Inflammatory macrophage (primary cell): ENCODE measurements at places on chromosomes 11 and 22.

DNA sequence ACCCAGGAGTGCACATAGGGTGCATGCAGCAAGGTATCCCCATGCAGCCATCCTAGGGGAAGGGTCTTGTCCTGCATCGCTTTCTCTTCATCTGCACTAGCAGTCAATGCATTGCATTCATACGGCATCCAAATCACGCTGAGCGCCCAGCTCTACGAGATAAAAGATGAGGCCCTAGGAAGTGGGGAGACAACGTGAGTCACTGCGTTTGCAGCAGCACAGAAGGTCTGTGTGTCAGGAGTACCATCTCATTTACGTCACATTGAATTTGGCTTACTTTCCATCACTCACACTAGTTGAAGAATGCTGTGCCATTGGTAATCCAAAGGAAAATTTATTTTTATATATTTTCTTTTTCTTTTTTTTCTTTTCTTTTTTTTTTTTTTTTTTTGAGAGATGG is 2.5 kb upstream of the ST14 start:
- peak; percentile 34 for DNase-seq

DNA sequence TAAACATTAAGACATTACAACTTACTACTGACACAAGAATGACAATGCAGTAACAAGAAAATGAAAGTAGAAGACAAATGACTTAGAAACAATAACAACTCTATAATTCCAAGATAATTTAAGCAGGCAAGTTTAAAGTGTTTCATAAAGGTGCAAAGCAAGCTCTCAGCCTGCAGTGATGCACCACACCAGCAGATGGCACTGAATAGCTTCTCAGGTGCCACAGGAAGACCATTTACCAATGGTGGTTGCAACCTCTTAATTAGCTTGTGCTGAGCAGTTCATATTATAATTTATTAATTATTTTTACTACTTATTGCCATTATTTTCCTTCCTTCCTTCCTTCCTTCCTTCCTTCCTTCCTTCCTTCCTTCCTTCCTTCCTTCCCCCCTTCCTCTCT is 60.6 kb downstream of the NXPE2 start:
- DNase-seq: peak; percentile 23

DNA sequence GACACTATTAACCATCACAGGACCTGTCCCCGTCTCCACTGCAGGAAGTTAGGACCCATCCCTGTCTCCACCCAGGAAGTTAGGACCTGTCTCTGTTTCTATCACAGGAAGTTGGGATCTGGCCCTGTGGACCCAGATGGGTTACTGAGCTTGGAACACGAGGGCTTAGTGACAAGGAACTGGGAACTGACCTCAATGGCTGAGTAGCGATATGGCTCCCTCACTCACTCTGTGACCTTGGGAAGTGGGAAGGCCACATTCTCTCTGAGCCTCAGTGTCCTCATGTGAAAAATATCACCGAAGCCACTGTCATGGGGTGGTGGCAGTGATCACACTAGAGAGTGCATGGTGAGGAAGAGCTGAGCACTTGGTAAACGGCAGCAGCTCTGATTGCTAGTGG is 59.4 kb downstream of the FBLN1 start:
- DNase-seq: no peak

GRCh38 chr11:76615950-76616349 is 54.6 kb downstream of the LRRC32 start:
- no peak for DNase-seq

DNA sequence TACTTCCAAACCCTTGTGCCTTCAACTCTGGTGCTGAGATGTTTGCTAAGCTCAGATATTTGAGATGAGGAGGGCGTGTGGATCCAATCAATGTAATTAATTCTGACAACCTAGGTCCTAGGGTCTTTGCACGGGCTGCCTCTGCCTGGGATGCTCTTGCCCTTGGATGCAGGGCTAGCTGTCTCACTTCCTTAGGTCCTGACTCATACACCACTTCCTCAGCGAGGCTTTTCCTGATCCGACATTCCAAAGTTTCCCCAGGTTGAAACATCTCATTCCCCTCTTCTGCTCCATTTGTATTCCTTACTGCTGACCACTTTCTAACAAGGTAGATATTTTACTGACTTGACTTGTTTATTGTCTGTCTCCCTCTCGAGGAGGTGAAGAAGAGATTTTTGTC is 43.0 kb upstream of the NTM start:
- no peak for DNase-seq

- no peak for DNase-seq
Observed at GRCh38 chr11:79253280-79253679, 187.6 kb downstream of the TENM4 start.

DNA sequence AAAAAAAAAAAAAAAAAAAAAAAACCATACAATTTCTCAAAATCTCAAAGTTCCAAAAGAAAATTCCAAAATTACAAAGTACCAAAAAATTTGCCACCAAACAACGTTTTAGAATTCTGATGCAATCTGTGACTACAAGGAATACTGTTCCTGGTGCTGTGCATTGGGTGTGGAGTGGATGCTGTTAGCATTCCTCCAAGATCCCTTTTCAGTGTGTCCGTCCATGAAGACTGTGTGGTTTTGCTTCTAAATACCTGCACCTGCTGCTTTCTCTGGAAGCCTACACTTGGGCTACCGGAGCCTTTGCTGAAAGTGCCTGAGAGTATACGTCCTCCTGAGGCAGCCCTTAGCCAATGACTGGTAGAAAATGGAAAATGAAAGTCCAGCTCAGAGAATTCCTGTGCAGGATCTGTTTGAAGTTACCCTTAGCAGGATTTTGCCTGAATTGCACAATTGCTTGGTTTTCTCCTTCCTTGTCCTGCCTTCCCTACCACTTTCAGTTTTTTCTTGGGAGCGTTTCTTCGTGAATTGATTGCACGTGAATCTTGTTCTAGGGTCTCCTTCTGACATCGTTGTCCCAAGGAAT is 140.8 kb downstream of the TRPC6 start:
- DNase-seq: no peak

GRCh38 chr22:50190941-50191741 is 5.4 kb downstream of the TRABD start:
- DNase-seq: peak; percentile 93

DNA sequence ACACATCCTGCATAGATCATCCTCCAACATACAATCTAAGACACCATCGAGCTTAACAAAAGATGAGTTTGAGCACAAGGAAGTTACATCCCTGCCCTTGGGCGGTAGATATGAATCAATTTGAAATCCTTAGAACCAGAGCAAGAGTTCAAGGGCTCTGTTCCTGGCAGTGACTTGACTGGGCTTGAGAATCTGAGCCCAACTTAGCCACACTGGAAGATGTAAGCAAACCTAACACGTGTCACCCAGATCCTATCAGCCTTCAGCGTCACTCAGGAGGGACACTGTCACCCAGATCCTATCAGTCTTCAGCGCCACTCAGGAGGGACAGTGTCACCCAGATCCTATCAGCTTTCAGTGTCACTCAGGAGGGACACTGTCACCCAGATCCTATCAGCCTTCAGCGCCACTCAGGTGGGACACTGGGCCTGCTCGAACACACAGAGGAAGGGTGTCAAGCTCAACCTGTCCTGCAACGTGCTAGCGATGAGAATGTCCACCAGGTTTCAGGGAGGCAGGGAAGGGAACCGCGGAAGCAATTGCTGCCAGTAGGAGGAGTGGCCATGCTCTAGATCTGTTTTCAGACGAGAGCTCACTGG is 32.8 kb upstream of the CTSD start:
- DNase-seq: no peak

DNA sequence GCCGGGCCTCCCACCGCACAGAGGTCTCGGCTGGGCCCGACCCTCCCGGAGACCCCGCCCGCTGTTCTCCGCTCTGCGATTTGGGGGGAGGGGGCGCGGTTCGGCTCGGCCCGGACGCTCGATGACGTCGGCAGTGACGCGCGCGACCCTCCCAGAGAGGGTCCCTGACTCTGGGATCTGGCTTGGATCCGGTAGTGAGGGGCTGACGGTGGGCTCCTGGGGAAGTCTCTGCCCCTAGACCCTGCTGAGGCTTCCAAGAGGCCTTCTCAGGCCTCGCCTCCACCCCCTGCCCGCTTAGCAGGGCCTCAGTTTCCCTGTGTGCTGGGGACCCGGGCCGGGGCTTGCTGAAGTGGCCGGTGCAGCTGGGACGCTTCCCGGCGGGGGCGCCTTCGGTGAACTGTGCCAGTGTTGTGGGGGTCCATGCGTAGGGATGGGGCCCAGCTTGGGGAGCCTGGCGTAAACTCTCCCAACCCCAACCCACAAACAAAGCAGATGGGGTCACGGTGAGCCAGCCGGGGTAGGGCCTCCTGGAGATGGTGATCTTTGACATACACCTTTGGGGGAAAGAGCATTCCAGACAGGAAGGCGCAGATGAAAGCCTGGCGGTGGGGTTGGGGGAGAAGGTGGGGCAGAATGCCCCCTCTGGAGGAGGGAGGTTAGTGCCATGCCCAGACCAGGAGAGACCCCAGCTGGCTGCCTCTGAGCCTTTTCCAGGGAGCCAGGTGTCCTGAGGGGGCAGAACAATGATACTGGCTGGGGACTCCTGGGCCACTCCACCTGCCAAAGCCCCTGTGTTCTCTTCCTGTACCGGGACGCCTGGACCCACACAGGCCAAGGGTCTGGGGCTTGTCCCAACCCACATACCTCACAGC is 1.0 kb downstream of the B4GALNT4 start:
- DNase-seq: no peak

GRCh38 chr22:25110846-25111578 is 88.6 kb upstream of the CRYBB3 start:
- DNase-seq: peak; percentile 6

GRCh38 chr11:113417428-113417827 is 29.8 kb downstream of the ANKK1 start:
- no peak for DNase-seq

GRCh38 chr11:130086669-130087068 is 17.0 kb downstream of the APLP2 start:
- no peak for DNase-seq

DNA sequence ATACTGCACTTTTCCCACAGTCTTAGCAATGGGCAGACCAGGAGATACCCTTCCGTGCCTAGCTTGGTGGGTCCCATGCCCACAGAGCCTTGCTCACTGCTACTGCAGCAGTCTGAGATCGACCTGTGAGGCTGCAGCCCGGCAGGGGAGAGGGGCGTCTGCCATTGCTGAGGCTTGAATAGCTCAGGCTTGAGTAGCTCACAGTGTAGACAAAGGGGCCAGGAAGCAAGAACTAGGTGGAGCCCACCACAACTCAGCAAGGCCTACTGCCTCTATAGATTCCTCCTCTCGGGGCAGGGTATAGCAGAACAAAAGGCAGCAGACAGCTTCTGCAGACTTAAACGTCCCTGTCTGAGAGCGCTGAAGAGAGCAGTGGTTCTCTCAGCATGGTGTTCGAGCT is 118.1 kb downstream of the BARX2 start:
- no peak for DNase-seq

DNA sequence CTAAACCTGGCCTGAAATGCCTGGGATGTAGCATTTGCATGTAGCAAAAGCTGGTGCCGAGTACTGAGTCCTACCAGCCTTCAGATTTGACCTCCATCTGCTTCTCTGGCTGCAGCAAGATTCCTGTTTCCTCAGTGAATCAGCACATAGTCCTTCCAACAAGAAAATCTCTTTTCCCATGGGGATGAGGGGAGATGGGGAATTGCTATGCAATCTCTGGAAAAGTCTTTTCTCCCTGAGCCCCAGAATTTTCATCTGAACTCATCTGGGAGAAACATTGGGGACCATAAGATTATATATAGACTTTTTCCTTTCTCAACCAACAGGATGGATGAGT is 32.0 kb upstream of the YWHAH start:
- DNase-seq: no peak

GRCh38 chr11:83006877-83007330 is 64.8 kb downstream of the RAB30 start:
- DNase-seq: no peak

- DNase-seq: no peak
Observed at GRCh38 chr11:46075168-46075567, 46.1 kb downstream of the PHF21A start.

GRCh38 chr22:48235744-48236143 is 1473.3 kb downstream of the TBC1D22A start:
- no peak for DNase-seq

DNA sequence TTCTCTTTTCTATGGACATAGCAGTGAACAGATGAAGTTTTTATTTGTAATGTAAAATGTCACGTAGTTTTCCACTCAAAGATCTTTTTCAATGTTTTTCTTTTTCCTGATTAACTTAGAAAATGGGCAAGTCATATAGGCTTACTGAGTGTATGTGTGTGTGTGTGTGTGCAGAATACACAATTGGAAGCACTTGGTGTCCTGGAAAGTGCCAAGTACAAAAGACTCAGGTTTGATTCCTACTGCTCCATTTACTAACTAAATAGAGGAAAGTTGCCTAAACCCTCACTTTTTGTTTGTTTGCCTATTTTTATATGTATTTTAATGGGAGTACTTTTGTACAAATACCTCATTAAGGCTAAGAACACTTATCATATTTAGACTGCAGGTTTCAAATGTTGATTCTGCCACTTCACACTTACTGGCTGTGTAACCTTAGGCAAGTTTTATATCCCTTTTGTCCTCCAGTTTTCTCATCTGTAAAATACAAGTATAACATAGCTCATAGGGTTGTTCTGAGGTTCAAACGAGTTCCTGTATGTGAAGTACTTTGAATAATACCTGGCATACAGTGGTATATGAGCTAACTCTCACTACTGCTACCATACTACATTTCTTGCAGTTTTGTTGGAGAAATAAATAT is 90.1 kb downstream of the TYR start:
- DNase-seq: no peak

DNA sequence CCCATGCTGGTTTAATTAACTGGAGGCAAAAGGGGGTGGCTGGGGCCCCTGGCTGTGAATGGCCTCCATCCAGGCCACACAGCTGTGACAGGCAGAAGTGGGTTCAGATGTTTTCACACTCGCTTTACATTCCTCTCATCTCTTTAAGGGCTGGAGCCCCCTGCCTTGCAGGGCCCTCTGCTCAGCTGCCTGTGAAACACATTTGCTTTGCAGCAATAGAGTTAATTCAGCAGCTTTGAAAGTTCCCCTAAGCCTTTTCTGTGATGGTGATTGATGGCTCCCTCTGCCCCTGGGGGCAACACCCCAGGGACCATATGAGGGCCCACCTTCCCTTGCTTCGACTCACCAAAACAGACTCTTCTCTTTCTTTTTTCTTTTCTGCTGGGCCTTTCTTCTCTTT is 139.3 kb downstream of the FEZ1 start:
- no peak for DNase-seq

GRCh38 chr11:60844045-60844869 is 2.3 kb downstream of the CCDC86 start:
- no peak for DNase-seq

DNA sequence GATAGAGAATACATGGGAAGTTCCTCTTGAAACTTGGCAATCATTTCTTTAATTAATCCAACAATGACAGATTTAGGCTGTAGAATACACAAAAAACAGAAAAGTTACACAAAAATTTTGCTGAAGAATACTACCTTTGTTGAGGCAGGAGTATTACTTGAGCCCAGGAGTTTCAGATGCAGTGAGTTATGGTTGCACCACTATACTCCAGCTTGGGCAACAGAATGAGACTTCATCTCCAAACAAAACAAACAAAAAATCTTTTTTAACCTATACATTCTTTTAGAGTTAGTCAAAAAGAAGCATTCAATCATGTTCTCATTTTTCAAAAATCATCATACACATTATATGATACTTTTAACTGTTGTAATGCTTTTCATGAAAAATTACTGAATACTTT is 22.1 kb downstream of the UEVLD start:
- DNase-seq: no peak
